ENCODE measurements at places on chromosomes 11 and 22.

- DNase-seq = no peak
Observed at GRCh38 chr22:50310949-50311444, 3.6 kb upstream of the PLXNB2 start.

DNA sequence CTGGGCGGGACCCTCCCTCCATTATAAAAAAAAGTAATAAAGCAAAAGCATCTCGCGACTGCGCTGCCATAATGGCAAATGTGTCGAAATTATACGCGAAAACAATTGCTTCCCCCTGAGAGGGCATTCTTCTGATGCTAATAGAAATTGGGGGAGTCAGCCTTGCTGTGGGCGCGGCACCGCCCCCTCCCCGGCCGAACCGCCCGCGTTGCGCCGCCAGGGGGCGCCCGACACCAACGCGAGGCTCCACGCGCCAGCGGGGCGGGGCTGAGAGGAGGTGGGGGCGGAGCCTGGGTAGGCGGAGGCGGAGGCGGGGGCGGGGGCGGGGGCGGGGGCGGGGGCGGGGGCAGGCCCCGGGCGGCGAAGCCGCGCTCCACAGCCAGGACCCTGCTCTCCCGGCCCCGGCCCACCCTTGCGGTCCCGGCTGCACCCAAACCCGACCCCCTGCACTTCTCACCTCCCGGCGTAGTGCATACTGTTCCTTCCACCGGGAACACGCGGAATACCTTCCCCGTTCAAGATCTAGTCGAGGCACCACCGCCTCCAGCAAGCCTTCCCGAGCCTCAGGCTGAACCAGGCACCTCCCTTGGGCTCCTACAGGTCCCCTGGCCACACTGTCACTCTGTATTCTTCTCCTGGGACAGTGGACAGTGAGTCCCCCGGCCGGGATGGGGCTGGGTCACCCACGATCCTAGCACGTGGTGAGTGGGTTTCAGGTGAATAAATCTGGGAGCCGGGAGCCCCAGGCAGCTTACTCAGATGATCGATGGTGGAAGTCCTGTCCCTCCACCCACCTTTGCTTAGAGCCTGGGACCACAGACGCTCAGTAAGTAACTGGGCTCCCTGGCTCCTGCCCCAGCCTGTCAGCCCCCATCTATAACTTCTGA lies 15.5 kb upstream of the UPK3A start:
- DNase-seq = peak; percentile 75

GRCh38 chr11:24056051-24056450 lies 440.8 kb upstream of the LUZP2 start:
- DNase-seq = no peak

DNA sequence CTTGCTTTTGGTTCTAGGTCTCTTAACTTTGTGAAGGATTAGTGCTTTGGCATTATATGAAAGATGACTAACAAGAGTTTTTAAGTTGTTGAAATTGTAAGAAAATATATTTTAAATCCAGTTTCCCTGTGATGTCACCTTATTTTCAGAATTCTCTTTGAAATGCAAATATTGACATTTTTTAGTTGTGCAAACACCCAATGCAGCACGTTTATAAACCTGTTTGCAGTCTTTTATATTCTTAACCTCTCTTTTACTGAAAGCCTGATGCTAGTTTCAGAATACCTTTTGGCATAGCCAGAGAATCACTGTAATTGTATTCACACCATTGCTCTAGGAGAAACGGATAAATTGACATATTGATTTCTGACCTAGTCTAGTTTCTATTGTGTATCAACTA lies 42.8 kb upstream of the SLC37A2 start:
- DNase-seq = no peak

DNA sequence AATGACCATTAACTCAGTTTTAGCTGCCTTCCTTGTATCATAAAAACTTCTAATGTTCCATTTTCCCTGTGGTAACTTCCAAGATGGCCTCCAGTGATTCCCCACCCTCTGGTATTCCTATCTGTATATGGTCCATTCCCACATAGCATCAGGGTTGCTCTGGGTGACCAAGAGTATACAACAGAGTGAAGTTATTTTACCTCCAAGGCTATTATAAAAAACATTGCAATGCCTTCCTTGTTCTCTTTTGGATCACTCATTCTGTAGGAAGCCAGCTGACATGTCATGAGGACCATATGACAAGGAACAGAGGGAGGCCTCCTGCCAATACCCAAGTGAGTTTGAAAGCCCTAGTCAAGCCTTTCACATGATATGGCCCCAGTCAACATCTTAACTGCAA lies 30.1 kb downstream of the ZNF280B start:
- no peak for DNase-seq

GRCh38 chr22:23230348-23231068 lies 50.2 kb downstream of the BCR start:
- DNase-seq = no peak

GRCh38 chr11:78365381-78365792 lies 52.2 kb downstream of the GAB2 start:
- DNase-seq = peak; percentile 77

GRCh38 chr11:101126551-101127196 lies 2.9 kb downstream of the PGR start:
- peak; percentile 5 for DNase-seq

DNA sequence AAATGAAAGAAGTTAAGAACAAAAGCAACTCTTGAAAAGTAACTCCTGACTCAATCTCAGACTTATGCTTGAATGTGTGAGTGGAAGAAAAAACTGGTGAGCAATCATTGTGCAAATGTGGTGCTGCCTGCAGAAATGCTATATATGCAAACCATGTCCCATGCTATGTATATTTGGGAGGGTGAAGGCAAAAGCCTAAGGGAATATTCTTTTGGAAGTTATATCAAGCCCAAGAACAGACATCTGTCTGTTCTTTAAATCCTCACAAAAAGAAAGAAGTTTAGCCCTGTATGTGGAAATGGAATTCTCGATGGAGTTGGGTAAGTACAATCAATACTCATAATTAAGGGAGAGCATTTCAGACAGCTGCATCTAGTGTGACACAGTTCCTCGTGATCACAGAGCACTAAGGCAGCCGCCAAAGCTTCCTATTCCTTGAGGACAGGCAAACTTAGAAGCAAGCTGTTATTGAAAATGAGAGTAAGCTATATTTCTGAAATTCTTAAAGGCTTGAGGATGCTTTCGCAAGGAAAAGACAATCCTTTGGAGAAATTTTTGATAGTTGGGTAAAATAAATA lies 406.5 kb upstream of the CHORDC1 start:
- no peak for DNase-seq

DNA sequence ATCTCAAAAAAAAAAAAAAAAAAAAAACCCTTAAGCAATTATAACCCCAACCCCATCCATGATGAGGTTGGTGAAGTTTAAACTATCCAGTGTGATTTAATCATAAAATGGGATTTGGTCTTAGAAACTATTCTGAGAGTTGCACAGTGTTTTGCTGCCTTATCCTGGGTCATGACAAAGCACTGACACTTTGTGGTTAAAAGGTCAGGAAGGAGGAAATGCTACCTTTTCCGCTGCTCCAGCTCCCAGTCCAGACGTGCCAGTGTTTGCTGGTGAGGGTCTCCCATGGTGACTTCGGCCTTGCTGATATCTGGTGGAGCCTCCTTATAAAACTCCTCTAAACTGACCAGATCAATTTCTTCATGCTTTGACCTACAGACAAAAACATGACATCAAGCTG lies 14.5 kb downstream of the THOC5 start:
- no peak for DNase-seq

- DNase-seq = no peak
Observed at GRCh38 chr22:26768952-26769351, 111.6 kb downstream of the MIAT start.

DNA sequence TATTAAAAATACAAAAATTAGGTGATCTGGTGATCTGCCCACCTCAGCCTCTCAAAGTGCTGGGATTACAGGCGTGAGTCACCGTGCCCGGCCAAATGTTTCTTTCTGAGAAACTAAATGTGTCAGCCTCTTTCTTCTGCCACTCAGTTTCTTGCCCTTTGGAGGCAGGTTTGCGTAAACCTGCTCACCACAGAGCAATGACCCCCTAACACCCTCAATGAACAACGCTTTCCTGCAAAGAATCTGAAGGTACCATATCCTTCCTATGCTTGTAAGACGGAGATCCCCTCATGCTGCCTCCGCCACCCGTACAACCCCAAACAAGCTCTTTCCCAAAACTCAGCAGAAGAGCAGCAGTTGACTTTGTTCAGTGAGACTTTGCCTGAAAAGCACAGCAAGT lies 38.7 kb upstream of the TTLL12 start:
- no peak for DNase-seq

DNA sequence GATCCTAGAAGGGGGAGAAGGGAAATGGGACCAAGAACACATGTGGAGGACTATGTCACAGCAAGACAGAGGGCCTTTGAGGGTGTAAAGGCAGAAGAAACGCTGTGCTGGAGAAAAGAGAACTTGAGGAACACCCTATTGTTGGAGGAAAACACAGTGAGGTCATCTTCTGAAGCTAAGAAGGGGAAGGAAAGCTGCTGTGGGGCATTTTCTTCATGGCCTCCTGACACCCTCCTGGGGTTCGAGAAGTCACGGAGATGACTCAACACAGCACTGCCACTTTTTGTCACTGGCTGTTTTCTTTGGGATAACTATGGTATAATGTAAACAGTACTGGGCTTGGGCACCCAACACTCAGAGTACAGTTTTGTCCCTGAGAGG lies 492.6 kb upstream of the CADM1 start:
- DNase-seq = no peak

GRCh38 chr11:133656082-133656635 lies 123.9 kb upstream of the OPCML start:
- peak; percentile 15 for DNase-seq

DNA sequence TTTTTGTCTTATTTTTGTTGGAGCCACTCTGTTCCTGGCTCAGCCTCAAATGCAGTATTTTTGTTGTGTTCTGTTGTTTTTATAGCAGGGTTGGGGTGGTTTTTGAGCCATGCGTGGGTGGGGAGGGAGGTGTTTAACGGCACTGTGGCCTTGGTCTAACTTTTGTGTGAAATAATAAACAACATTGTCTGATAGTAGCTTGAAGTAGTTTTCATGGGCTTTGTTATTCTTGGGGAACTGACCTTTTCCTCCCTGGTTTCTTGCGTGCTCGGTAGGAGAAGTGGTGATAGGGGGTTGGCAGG lies 6.0 kb upstream of the MCM5 start:
- no peak for DNase-seq

- no peak for DNase-seq
Observed at GRCh38 chr11:119338965-119339588, 1.6 kb downstream of the C1QTNF5 start.

- DNase-seq = no peak
Observed at GRCh38 chr11:88511006-88511405, 173.5 kb upstream of the CTSC start.

- no peak for DNase-seq
Observed at GRCh38 chr11:22656130-22656529, 10.3 kb upstream of the GAS2 start.

DNA sequence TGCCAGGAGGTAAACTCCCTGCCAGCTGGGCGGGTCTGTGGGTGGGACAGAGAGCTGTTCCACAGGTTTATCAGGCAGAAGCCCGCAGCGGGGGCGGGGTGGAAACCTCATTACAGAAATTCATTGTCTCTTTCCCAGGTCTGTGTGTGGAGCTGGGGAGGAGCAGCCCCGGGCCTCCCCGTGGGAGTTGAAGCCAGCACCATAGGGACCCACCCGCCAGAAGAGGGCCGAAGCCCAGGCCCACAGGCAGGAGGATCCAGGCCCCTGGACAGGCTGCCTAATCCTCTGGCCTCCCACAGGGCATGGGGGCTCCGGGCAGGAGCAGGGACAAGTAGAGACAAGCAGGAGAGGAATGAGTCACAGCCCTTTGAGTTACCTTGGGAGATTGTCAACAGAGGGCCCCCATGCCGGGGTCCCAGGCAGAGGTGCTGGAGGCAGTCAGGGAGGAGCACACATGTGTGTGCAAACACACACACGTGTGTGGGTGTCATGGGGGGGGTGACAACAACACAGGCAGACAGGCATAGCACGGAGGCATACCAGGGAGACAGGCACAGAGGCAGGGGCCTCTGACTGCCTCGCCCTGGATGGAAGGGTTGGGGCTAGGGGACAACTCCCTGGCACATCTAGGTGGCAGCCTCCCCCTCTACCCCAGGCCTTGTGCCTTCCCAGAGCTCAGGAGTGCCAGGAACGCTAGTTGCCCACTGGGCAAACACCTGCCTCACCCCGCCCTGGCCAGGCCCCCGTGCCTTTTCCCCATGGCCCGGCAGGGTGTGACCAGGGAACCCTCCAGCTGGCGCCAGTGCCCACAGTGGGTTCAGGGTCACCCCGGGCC lies 1.4 kb downstream of the CDC42BPG start:
- no peak for DNase-seq

- no peak for DNase-seq
Observed at GRCh38 chr11:30499940-30500339, 86.2 kb downstream of the MPPED2 start.

GRCh38 chr22:34951212-34951611 lies 114.7 kb upstream of the ISX start:
- no peak for DNase-seq

DNA sequence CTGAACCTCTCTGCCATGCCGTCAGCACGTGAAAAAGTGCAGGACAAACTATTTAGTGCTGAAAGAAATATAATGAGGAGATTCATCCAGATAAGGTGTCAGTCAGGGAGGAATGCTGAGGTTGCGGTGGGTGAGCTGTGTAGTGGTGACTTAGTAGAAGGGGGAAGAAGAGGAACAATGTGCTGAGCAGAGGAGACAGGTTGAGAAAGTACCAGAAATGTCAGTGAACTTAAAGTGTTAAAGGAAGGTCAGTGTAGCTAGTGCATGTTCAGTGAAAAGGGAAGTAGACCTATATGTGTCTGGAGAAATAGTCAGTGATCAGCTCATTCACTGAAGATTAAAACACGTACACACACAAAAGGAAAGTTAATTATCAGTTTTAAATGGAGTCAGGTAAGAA lies 237.6 kb upstream of the CCDC179 start:
- no peak for DNase-seq

DNA sequence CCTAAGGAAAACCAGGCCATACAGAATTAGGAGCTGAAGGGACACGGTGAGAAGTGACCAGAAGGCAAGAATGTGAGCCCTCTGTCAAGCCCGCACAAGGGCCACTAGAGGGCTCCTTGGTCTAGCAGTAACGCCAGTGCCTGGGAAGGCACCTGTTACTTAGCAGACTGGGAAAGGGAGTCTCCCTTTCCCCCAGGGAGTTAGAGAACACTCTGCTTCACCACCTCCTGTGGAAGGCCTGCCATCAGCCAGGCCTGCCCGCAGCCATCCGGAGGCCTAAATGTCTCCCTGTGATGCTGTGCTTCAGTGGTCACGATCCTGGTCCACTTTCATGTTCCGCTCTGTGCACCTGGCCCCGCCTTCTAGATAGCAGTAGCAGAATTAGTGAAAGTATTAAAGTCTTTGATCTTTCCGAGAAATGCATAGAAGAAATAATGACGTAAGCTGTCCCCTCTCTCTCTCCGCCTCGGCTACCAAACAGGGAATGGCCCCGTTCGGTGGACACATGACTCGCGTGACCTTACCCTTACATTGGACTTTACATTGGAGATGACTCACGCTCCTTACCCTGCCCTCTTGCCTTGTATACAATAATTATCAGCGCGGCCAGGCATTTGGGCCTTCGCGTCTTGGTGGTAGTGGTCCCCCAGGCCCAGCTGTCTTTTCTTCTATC lies 10.7 kb upstream of the GSTP1 start:
- peak; percentile 88 for DNase-seq

All from NCI-H82 (cell line).